ENCODE measurements at places on chromosomes 3 and 15.

DNA sequence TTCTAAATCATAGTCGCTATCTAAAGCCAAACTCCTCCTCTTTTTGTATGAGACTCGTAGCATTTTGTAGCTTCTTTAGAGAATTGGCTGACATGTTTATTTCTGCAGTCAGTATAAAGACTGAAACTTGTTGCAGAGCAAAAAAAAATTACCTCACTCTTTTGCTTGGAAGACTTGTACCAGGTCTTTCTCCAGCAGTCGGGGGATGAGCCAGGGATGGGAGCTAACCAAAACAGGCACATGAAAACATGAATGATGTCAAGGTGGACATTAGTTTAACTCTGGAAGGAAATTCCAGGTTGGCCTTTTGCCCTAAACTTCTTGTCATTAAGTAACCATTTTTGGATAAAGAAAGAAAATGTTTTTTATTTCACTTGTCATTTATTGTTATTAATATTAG, 47.0 kb upstream of the SCAANT1 start:
- no peak for DNase-seq

- no peak for DNase-seq
These were observed 537 bp downstream of the GRAMD2A start for GRCh38 chr15:72197041-72197459.

DNA sequence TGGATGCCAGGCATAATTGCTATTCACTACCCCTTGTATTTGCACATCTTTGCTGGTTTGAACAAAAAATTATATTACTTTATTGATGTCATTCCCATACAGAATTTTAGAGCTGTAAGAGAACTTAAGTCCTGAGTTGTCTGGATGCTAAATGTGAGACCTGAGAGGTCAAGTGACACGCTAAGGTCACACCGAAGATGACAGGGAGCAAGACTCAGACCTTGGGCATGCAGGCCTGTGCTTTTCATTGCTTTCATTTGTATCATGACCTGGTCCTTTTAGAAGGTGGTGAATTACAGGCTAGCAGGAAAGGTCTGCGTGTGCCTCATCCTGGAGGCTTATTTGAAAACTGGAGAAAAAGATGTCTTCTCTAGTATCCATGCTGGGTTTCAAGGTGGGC, 312.0 kb upstream of the RASGRP1 start:
- DNase-seq, result no peak

DNA sequence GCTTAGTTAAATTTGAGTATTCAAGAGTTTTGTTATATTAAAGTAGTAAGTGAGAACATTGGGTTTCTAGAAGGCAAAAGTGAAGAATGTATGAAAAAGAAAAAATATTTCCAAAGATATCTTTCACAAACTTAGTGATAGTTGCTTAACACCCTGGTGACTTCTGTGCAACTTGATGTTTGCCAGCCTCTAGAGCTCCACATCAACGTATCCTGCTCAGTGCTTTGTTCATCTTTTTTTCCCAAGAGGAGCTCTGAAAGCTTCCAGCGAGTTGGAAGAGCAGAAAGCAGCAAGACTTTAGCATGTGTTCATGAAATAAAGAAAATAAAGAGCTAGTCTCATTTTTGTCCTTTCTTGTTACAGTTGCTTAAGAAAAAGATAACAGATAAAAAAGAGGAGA, 225.5 kb downstream of the GRM7 start:
- no peak for DNase-seq

- no peak for DNase-seq
These were observed 97.8 kb downstream of the SQOR start for GRCh38 chr15:45732662-45733061.

Measured in stimulated activated CD4-positive, alpha-beta T cell treated with anti-CD3 and anti-CD28 coated beads, TNF-alpha, amount 100 ng/mL, for 1 hour (primary cell).